Stimulated activated effector memory CD8-positive, alpha-beta T cell treated with anti-CD3 and anti-CD28 coated beads, Interleukin-12 subunit alpha, Interleukin-12 subunit beta, amount 100 ng/mL, for 72 hours (primary cell): ENCODE measurements at places on chromosomes 12 and 14.

DNA sequence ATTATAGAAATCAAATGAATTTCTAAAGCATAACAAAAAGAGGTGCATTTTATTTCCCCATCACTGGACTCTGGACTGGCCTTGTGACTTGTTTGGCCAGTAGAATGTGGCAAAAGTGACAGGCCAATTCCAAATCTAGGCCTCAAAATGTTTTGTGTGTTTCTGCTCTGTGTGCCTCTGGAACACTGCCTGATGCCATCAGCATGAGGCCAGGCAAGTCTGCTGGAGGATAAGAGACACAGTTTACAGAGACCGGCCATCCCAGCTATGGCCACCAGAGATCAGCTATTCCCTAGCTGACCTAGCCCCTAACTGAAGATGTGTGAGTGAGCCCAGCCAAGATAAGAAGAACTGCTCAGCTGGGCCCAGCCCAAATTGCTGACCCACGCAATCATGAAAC lies 32.9 kb downstream of the ASCL1 start:
- DNase-seq: no peak

DNA sequence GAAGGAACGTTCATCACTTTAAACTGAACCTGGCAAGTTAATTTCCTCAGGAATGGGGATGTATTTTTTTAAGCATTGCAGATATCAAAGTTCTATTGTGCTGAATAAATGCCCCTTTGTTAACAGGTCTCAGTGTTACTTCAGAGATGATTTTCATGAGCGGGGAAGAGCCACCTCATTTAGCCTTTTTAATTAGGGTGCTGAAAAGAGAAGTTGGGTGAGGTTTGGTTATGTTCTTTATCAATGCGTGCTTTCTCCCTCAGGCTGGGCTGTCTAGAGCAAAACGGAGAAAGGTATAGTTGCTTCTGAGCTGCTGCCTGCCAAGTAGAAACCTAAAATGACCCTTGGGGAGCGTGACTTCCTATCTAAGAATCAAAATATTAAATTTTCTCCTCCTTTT lies 8.0 kb upstream of the HIP1R start:
- DNase-seq: no peak

DNA sequence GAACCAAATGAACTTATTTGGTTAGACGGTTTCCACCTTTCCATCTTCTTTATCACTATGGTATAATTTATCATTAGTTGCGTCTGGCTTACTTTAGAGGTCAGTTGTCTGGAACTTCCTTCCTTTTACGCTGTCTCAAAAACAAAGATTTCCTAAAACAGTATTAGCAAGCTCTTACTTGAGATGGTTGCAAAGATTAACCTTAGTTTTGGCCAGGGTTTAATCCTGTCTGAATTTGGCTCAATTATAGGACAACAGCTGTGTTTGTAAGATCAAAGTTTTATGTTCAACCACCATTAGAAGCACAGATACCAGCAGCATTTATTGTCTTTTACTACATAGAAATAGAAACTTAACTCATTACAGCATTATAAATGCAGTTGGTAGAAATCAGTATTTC lies 7.9 kb upstream of the WASHC3 start:
- DNase-seq: no peak

DNA sequence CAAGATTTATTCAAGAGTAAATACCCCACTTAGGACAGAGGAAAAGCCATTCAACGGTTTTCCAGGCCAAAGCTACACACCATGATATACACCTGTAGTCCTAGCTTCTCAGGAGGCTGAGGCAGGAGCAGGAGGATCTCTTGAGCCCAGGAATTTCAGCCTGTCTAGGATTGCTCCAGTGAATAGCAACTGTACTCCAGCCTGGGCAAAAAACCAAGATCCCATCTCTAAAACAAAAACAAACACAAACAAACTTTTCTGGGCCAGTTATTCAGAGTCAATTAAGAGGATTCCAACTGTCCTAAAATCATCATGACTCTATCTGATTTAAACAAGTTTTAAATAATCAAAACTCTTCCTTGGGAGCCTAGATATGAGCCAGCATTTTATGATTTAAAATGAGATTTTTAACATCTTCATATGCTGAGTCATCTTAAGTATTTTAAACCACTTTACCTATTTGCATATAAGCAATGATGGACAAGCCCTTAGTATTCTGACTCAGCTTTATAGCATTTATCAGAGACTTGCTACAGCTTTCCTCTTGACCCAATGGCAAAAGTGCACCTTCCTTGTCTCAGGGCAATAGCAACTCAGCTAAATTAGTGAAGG lies 77.1 kb downstream of the KCNMB4 start:
- DNase-seq: no peak

DNA sequence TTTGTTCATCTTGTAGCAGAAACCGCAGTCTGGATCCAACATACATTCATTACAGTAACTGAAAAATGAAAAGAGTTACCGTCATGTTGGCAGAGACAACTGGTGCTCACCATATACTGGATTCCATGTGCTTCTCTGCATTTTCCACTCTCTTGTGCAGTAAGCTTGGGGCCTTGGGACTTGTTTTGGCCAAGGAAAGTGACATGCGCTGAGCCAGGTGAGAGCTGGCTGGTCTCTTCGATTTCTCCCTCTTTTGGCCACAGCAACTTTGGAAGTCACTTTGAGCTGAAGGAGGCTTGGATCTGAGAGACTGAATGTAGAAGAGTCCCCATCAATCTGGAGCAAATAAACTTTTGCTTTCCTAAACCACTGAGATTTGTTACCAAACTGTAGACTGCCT lies 210.6 kb upstream of the ABCD2 start:
- DNase-seq: no peak

GRCh38 chr12:14273913-14274311 lies 91.6 kb upstream of the ATF7IP start:
- no peak for DNase-seq

DNA sequence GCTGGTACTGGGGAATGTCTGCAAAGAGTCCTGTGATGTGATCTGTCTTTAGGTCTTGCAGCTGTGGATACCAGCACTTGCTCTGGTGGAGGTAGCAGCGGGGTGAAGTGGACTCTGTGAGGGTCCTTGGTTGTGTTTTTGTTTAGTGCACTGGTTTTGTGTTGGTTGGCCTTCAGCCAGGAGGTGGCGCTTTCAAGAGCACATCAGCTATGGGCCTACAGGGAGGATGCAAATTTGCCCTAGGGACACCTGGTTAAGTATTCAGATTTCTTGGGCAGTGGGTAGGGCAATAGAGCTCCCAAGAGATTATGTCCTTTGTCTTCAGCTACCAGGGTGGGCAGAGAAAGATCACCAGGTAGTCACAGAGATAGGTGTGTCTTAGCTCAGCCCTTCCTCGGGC lies 63.8 kb downstream of the PTGER2 start:
- no peak for DNase-seq

- DNase-seq: no peak
These were observed 313.6 kb downstream of the ZFP36L1 start for GRCh38 chr14:68479247-68479646.

- DNase-seq: no peak
These were observed 62.1 kb downstream of the MVK start for GRCh38 chr12:109635717-109636116.

DNA sequence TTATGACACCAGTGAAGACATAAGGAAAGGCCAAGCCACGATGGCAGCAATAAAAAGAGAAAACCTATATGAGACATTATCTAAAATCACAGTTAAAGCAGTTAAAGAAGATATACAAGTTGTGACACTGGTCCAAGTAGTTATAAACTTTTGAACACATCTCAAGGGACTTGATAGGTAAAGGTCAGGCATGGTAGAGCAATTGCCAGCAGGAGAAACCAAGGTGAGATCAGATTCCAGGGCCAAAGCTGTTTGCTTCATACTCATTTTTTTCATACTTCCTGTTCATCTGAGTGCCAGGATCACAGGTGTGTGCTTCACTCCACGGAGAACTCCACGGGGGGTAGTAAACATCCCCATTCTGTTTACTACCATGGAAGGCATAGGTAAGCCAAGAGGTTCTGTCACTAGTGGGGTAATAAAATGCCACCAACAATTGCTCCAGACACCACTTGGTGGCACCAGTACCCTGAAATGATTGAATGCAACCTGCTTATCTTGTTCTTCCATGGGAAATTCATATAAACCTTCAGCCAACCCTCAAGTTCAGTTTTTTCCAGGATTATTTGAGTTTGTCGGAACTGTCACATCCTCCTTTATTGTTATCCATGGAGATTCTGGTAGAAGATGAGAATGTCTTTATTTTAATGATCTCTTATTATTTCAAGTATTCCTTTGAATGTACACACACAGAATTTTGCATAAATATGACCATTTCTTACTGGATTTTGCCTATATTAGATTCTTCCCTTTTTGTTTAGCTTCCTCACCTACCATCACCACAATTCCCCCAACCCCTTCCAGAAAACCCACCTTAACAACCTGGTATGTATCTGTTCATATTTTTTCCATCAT lies 59.2 kb upstream of the TSPAN8 start:
- no peak for DNase-seq

DNA sequence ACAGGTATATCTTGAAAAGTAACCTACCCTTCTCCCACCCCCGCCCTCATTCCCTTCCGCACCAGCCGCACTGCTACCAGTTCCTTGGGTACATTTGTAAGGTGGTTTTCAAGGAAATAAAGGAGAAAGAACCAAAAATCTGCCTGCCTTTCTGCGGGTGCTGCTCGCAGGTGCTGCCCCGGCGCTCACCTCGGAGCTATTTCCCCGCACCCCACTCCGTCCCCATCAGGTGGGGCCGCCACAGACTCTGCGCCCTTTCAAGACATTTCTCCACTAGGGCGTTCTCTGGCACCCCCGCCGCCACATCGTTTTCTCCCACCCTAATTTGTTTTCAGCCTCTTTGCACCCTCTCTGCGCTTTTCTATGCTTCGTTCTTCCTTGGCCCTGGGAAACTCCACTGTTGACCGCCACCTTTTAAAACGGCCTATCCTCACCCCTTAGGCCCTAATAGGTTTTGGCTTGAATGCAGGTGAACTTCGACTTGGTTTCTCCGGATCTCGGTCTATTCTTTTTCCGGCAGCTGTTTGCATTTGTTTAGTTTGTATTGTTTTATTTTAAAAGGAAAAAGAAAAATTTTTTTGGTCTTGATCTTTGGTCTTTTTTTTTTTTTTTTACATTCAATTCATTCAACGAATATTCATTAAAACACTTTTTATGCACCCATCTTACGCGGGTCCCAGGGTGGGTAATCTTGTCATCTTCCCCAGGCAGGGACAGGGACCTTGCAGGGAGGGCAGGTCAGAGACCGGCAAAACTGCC lies 3.0 kb downstream of the VSX2 start:
- DNase-seq: no peak

DNA sequence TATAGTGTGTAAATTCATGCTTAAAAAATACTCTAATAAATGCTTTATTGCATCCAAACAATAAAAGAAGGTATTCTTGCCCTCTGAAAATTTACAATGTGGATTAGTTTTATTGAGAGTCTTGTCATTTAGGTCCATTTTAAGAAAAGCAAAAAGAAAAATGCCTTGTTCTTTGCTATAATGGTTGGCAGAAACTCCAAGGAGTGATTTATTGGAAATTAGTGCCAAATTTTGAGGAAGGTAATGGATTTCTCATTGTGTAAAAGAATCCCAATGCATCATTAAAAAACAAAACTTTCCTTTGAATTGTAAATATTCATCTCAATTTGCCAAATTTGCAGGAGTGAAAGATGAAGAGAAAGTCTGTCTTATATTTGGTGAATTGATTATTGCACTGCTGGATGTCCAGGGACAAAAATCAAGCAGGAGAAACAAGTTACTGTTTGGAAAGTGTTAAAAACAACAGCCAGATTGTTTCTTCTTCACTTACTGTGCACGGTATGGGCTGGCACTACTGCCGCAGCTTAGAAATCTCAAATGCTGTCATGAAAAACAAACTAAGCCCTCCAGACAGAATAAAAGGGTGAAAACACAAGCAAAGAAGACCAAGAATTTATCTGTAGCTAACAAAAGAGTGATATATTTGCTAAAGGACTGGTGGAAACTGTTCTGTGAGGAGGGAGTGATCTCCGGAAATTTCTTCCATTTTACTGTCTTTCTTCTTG lies 511.7 kb downstream of the TMTC2 start:
- DNase-seq: no peak

DNA sequence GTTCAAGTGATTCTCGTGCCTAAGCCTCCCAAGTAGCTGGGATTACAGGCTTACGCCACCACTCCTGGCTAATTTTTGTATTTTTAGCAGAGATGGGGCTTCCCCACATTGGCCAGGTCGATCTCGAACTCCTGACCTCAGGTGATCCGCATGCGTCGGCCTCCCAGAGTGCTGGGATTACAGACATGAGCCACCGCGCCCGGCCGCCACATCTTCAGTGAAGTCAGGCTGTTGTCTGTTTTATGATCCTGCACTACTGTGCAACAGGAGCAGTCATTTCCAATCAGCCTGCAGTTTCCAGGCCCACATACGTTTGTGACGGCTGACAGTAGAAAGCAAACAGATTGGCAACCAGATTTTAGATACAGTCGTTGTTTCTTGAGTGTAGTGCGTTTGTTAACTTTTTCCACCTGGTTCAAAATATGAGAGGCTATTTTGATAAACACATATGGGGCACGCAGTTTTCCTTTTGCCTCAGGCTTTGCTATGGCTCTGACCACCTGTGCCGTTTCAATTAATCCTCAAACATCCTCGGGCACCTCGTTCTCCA lies 74.8 kb downstream of the LGMN start:
- no peak for DNase-seq

DNA sequence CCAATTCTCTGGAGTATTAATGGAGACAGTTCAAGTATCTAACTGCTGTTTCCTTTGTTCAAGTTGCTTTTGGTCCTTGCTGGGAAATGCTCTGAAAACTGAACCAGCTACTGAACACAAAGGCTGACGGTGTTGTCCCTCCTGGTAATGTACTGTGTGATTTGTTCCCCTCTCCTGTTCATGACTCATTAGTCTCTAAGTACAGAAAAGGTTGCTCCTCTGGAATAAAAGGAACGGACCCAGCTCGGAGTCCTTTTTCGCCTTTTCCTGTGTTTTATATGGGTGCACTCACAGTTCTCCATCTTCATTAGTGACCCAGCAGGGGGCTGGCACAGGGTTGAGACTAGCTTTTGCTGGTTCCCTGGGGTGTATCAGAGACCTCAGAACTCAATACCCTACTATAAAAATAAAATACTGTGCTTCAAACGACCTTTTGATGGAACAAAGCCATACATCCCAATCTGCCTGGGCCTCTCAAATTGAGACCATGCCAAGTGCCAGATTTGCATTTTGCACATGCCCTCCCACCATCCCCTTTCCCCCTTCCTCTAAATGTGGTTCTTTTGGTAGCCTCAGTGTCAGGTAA lies 269.7 kb downstream of the RAD51B start:
- no peak for DNase-seq

DNA sequence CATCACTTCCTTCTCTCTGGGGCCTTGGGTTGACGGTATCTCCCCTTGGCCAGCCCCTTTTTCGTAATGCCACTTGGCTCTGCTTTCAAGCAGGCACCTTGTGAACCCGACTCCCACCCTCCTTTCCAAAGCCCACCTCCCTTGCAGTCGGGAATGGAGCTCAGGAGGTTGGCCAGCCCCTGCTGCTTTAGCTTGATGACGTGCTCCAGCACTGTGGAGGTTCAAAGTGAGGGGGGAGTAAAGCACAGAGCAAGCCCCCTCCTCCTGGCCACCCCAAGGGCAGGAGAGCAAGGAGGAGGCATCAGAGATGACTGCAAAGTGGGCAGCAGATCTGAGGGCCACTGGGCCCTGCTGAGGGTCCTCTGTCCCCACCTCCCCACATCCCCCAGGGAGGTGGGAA lies 103.4 kb downstream of the ZFP36L1 start:
- DNase-seq: no peak
